ENCODE measurements at places on chromosomes 12 and 14.

DNA sequence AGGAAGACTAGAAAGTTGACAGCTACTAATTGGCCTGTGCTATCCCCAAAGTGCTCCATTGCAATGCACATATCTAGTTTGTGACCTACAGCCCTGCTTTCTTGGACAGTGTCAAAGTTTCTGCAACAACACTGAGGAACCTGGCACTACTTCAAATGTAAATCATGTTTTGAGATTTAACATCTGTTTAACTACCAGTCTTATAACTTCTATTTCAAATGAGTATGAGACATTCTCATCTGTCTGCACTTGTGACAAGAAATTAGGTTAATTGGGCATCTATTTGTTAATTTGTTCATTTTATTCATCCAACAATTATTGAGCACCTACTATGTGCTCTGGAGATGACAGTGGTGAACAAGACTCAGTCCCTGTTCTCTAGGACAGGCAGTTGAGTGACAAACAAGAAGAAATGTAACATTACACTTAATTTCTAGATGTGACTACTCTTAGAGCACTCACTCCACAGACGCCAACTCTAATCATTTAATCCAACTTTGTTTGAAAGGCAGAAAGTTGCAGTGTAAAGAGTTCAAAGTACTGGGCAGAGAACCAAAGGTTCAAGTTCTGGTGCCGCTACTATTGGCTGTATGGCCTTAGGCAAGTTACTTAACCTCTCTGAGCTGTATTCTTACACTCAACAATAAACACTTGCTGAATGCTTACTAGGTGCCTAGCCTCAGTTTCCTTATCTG, 74.8 kb downstream of the HECTD4 start:
- DNase-seq = no peak

DNA sequence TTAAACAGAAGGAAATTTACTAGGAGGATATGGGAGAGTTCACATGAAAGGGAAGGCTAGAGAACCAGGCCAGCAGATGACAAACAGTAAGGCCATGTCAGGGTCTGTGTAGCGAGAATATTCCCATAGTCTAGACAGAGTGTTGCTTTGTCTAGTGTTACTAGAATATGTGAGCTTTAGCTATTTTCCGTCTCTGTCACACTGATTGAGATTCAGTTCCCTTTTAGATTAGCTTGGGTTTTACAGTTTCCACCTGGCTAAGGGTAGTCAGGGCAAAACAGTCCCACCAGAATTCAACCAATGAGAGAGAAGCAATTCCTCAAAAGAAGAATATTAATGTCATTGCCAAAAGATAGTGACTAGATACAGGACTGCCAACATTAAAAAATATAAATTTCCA, 82.8 kb upstream of the MDM1 start:
- DNase-seq = no peak

DNA sequence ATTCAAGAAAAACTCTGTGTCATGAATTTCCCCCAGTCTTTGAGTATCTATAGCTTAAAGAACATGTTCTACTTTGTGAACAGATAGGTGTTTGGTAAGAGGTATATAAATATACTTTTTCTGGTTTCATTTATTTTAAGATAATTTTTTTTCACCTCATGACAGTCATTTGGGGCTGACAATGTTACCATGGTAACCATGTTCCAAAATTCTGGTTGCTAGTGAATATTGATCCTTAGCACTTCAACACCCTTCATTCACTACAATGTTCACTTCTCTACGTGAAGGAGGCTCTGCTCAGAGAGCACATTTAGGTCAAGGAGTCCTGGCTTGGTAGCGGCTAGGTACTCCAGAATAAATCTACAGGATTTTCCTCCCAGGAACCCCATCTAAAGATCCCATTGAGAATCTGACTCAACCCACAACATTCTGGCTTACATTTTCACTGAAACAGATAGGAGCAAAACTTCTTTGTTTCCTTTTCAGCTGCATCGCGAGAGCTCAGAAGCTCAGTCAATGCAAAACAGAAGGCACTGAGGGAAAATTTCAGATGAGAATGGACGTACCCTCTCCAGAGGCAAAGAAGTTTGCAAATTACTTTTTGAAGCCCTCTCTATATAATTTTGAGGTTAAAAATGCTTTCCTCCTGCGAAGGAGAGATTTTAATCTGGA, 93.6 kb downstream of the ARF6 start:
- no peak for DNase-seq

DNA sequence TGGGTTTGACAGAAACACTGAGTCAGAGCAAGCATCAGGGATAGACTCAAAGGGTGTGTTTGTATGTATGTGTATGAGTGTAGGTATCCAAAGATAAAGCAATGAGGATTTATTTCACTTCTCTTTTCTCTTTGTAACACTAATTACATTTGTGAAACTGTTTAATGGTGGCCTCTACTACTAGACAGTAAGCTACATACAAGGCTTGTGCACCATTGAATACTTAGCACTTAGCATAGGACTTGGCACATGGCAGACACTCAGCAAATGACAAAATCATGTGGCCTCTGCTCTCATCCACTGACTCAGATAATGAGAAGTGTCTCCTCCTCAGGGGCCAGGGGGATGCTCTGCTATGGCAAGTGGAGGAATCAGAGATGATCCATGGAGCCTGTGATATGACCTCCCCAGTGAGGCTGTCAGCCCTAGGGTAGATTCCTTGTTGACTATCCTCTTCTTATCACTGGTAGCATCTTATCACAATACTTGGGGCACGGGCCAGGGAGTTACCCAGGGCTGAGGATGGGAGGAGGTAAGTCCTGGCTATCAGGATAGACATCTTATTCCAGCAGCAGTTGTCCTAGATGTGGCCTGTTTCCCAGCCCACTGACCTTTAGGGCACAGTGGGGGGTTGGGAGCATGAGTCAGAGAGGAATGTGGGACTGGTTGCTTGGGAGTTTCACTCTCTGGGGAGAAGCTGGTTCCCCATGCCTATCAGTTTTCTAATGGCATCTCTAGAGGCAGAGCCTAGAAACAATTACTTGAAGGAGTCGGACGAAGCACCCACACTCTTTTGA, 71.2 kb upstream of the HOXC13 start:
- peak; percentile 46 for DNase-seq

- DNase-seq = peak; percentile 96
These were observed at the start of gene TMEM106C for GRCh38 chr12:47963340-47964040. TSS of gene TMEM106C (plus strand) at chr12:47963596. CDS start at chr12:47964237, 641 bp downstream.

DNA sequence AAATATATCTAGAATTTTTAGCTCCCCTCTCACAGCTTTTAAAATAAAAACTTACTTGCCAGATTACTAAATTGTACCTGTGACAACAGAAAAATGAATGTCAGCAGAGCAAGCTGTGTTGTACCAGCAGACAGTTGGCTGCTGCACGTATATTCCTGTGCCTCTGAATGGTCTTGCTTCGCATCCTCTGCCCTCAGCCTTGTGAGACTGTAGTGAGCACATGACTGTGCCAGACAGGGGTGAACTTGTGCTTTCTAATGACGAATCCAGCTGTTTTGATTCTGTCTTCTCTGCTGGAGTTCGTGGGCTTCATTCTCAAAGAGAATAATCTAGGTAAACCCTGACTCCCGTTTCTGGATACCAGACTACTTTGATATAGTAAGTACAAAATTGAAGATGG, 58.3 kb upstream of the FRMD6 start:
- DNase-seq = no peak

DNA sequence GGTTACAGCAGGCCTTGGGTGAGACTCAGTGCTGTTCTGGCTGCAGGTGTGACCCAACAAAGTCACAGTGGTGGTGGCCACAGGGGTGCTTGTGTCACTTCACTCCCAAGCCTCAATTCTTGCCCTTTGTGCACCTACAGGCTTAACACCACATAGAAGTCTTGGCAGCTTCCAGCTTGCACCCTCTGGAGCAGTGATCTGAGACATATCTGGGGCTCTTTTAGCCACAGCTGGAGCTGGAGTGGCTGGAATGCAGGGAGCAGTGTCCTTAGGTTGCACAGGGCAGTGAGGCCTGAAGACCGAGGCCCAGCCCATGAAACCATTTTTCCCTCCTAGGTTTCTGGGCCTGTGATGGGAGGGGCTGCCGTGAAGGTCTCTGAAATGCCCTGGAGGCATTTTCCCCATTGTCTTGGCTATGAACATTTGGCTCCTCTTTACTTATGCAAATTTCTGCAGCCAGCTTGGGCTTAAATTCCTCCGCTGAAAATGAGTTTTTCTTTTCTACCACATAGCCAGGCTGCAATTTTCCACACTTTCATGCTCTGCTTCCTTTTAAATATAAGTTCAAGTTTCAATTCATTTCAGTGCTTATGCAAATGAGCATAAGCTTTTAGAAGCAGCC, 37.7 kb downstream of the ADAM21 start:
- peak; percentile 67 for DNase-seq

DNA sequence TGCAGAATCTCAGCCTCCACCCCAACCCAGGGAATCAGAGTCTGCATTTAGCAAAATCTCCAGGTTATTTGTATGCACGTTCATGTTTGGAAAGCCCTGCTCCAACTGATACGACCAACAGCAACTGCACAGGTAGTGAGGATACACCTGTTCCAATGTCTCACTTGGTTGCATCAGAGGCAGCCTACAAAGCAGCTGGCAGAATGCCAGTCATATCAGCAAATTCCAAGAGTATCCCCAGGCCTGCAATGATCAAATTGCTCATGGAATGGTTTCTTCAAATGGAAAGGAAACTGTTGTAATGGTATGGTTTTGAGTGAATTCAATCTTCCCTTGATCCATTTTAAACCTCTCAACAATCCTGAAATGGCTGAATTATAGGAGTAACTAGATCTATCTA, 75.4 kb downstream of the GRIP1 start:
- DNase-seq = no peak

GRCh38 chr12:97941686-97942354, 479.2 kb downstream of the RMST start:
- no peak for DNase-seq

- no peak for DNase-seq
These were observed 22.4 kb upstream of the EIF2B2 start for GRCh38 chr14:74980398-74980730.

- DNase-seq = no peak
These were observed 313.5 kb downstream of the ITPR2 start for GRCh38 chr12:26519462-26519861.

All from NT2/D1 (cell line).